Stimulated activated CD8-positive, alpha-beta memory T cell treated with anti-CD3 and anti-CD28 coated beads, Interleukin-7, amount 100 ng/mL, for 1 hour (primary cell): ENCODE measurements at places on chromosomes 4 and X.

DNA sequence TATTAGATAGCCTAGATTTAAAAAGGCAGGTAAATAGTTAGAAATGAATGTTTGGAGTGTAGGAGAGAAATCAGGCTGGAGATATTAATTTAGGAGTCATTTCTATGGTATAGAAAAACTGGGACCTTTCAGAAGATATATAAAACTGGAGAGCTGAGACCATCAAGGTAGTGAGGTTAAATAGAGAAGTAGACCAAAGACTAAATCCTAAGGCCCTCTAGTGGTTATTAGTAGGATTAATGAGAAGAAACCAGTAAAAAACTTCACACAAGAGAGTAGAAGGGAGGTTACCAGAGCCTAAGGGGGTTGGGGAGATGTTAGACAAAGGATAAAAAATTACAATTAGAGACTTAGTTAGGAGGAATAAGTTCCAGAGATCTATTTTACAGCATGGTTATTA lies 351.0 kb upstream of the SPANXN1 start:
- no peak for DNase-seq

DNA sequence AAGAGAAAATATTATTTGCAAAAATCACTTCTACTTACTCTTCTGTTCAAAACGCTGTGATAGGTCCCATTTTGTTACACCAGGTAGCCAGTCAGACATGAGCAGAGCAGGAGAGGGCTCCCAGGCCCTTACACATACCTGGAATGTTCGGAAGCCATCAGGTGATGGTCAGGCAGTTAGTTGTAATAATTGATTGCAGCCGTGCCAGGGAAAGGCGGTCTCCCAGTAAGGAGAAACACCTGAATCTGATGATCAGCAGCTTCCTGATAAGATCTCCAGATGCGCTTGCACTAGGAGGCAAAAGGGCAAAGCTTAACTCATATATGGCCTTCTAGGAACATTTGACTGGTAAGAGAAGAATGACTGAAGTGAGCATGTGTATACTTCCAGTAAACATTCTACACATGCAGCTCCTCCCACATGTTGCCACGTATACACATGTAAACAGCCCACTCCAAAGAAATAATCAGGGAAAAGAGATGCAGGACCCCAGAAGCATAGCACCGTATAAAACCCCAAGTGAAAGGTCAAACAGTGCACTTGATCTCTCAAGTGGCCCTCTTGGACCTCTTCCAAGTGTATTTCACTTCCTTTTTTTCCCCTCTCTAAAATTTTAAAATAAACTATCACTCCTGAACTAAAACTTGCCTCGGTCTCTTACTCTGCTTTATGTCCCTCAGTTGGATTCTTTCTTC lies 1338.0 kb downstream of the FSTL5 start:
- DNase-seq = no peak

GRCh38 chr4:146482788-146483187 lies 39.0 kb downstream of the SLC10A7 start:
- no peak for DNase-seq

- DNase-seq = no peak
Observed at GRCh38 chrX:17242470-17242869, 132.5 kb upstream of the NHS start.

GRCh38 chrX:134173541-134174272 lies 63.3 kb upstream of the CCDC160 start:
- no peak for DNase-seq

DNA sequence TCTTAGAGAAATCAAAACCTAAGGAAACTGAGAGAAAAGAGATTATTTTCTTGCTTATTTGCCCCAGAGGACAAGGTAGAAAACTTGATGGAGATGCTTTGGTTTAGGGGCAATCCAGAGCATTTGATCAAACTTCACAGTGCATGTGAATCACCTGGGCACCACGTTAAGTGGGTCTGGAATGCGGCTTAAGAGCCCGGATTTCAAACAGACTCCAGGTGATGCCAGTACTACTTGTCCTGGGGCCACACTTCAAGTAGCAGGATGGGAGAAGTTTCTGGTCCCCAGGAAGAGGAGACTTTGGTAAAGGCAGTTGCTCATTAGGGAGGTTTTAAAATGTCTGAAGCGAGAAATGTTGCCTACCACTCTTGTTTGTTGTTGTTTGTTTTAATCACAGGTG lies 51.8 kb downstream of the PHOX2B start:
- DNase-seq = no peak

DNA sequence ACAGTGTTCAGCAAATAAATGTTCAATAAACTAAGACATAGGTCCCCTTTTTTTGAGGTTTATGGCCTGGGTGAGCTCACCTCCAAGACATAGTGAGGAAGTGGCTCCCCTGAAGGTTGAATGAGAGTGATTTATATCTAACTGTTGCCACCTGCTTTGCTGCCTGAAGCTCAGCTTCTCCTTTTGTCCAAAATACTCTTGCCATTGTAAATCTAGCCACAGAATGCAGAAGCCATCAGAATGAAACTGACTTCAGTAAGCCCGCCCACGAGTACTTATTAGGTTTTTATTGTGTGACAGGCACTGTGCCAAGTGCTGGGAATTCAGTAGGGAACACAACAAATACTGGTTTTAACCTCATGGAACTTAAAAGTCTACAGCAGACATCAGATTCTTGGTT lies 18.0 kb downstream of the SPINK2 start:
- no peak for DNase-seq

GRCh38 chr4:91128519-91128918 lies 1001.3 kb downstream of the CCSER1 start:
- DNase-seq = no peak

GRCh38 chr4:111492496-111492895 lies 652.8 kb upstream of the FAM241A start:
- DNase-seq = no peak

- no peak for DNase-seq
Observed at GRCh38 chr4:52548818-52549570, 110.1 kb downstream of the USP46 start.

DNA sequence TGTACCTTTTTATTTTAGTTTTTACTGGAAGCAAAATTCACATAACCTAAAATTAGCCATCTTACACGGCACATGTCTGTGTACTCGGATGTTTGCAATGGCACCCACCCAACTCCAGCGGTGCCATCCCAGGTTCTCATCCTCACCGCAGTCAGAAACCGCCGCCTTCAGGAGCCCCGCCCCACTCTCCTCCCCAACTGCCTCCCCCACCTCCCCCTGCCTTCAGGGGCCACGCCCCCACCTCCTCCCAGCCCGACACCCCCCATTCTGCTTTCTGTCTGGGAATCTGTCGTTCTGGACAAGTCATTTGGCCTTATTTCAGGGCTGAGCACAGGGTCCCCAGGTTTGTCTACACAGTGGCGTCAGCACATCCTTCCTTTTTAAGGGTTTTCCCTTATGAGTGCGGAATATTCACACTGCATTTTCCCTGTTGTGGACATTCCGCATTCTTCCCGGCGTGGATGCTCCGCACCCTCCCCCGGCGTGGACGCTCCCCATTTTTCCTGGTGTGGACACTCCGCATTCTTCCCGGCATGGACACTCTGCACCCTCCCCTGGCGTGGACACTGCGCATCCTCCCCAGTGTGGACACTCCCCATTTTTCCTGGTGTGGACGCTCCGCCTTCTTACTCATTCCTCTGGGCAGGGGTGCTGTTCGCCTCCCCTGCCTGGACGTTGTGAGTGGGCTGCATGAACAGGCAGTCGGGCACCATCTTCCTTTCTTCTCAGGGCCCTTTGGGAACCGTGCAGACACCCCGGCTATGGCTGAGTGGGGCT lies 135.4 kb upstream of the NKX1-1 start:
- DNase-seq = no peak

DNA sequence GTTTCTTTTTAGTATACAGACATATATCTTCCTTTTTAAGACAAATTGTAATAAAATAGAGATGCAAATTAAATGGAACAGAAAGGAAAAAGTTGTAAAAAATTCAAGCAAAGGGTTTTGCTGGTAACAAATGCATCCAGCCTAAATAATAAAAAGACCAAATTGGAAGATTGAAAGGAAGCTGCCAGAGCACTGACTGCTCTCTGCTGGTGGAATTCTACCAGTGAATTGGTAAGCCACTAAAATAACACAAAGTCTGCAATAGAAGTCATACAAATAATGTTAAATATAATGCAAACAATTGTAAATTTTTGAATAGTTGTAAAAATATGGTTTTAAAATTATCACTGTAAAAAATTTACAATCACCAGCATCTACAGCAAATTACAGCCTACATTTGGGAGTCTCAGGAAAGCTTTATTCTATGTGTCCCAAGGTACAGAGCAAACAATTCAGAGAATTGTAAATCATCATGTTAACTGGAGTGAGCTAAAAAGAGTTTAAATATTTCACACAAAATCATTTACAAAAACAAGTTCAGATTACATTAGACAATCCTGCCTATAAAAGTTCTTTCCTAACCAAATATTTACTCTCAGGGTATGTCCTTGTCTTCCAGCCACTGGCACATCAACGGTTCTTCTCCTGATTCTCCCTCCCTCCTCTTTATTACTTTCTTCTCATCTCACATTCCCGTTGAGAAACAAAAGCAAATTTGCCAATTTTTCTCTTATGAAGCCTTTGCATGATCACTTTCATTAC lies 1322.5 kb downstream of the PCDH7 start:
- no peak for DNase-seq

DNA sequence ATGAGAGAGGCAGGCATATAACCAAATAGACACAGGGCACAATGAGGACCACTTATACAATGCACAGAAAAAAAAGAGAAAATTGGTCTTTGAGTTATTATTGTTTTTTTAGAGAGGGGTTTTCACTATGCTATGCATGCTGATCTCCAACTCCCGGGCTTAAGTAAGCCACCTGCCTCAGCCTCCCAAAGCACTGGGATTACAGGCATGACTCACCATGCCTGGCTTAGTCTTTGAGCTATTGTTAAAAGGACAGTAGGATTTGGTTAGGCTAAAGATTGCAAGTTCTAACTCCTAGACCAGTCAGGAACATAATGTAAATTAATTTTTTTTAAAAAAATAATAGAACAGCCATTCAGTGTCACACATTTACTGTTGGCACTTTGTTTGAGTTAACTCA lies 340.1 kb downstream of the GPAT3 start:
- DNase-seq = no peak
